ENCODE measurements at places on chromosomes 2 and 18.

DNA sequence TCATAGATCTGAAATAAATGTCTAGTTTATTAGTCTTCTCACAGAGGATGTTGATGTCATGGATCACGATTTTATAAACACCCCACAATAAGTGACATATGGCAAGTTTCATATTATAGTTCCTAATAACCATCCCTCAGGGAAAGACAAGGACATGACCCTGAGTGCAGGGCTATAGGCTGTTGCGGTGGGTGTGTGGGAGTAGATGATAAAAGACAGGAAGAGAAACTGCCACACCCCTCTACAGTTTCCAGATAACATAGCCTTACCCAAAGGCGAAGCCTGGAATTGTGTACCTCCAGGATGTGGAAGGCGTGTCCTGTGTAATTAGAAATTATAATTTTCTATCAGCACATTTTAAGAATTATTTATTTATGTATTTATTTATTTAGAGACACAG lies 2.4 kb upstream of the NEDD4L start:
- DNase-seq = no peak

- DNase-seq = peak; percentile 64
Observed at GRCh38 chr2:216491793-216492596, 6.6 kb upstream of the RPL37A start.

GRCh38 chr18:69894467-69894866 lies 53.2 kb downstream of the CD226 start:
- DNase-seq = no peak

DNA sequence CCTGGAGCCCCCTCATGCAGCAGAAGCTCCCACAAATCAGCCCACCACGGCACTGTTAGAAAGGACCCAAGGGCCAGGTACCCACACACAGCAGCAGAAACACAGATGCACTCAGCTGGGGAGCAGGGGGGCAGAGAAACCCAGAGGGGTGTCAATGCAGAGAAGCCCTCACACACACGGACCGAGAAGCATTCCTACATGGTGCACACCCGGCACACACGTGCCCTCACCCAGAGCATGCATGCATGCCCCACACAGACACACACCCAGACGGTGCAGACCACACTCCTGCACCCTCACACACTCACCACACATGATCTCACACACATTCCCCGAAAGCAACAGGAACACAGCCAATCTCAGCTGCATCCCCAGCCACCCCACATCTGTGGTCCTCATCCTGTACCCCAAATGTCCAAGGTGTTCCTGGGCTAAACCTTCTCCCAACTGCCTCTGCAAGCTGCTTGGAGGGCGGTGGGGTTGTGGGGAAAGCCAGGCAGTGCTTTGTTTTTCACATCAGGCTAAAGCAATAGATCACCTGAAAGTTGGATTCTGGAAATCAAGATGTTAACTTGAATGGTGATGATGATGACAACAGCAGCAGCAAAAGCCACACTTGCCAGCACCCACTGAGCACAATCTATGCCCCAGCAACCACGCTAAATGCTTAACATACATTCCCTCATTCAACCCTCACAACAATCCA lies 102.3 kb downstream of the ZFP36L2 start:
- peak; percentile 8 for DNase-seq

DNA sequence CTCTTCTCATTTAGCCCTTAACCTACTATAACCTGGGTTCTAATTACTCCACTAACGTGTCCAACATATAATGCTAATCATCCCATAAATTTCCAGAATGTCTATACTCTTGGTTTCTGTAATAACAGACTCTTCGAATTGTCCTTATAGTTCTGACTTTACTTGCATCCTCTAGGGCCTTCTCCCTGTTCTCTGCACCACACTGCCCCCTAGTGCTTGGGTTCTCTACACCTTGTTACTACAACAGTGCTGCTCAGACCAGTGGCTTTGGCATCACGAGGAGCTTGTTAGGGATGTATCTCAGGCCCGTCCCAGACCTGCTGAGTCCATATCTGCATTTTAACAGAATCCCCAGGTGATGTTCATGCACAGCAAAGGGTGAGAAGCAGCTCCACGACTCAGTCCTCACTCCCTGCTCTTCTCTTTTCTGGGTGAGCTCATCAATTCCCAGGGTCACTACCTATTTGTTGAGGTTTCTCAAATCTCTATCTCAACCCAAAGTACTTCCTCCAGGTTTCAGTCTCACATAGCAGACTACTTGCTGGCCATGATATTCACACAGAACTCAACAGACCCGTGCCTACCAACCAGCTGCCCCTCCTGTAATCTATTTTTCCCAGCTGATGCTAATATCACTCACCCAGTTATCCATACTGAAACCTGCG lies 14.5 kb upstream of the DDX1 start:
- peak; percentile 65 for DNase-seq

DNA sequence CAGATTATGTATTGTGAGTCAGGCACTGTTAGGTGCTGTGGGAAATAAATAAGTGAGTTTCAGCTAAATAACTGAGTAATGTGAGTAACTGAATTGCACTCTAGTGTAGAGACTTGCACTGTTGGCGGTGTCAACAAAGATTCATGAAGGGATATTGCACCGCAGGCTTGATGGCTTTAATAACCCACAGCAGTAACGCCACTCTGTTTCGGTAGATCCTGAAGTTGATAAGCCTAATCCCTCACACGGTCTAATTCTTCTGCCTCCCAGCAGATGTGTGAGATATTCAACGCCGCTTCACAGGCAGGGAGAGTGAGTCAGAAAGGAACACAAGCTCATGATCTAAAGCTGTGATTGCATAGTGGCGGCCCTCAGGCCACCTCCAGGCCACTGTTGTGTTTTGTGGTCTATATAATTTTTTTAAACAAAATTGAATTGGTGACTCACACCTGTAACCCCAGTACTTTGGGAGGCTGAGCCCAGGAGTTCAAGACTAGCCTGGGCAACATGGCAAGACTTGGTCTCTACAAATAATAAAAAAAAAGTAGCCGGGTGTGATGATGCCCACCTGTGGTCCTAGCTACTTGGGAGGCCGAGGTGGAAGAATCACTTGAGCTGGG lies 94.3 kb downstream of the LIPG start:
- no peak for DNase-seq

- no peak for DNase-seq
Observed at GRCh38 chr2:236169151-236169721, 1.1 kb upstream of the GBX2 start.

DNA sequence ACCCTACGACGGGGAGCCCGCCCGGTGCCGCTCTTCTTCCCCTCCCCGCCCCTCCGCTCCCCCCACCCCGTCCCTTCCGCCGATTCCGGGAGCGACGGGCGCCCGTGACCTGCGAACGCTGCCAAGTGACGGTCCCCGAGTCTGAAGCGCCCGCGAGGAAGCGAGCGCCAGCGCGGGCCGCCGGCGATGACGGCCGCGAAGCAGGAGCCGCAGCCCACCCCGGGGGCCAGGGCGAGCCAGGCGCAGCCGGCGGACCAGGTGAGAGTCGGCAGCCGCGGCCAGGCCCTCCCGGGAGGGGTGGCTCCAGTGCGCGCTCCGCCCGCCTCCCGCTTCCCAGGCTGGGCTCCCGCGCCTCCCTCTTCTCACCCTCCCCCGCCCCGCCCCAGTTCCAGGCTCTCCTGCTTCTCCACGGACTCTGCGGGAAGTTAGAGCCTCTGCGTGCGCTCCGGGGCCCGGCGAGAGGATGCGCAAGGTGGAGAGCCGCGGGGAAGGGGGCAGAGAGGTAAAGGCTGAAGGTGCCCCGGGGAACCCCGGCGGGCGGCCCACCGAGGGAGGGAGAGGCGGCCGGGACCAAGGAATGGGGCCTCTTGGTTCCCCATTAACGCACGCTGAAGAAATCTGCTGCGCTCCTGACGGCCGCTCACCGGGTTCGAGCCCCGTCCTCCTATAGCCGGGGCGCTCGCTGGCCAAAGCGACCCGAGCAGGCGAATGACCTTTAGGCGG lies 719.5 kb downstream of the DPP10 start:
- DNase-seq = no peak

DNA sequence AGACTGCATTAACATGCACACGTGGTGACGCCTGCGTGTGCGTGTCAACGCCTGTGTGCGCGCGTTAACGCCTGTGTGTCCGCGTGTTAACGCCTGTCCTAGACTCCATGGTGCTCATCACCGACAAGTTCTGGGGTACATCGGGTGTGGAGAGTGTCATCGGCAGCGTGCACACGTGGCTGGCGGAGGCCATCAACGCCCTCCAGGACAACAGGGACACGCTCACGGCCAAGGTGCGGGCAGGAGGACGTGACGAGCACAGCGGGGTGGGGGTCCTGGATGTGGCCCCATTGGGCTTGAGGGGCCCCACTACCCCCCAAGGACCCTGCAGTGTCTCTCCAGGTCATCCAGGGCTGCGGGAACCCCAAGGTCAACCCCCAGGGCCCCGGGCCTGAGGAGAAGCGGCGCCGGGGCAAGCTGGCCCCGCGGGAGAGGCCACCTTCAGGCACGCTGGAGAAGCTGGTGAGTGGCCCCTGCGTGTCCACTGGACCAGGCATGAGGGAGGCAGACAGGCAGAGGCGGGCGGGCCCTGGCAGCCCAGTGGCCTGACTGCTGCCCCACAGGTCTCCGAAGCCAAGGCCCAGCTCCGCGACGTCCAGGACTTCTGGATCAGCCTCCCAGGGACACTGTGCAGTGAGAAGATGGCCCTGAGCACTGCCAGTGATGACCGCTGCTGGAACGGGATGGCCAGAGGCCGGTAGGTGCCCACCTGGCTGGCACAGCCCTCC lies 29.2 kb downstream of the GPC1 start:
- no peak for DNase-seq

DNA sequence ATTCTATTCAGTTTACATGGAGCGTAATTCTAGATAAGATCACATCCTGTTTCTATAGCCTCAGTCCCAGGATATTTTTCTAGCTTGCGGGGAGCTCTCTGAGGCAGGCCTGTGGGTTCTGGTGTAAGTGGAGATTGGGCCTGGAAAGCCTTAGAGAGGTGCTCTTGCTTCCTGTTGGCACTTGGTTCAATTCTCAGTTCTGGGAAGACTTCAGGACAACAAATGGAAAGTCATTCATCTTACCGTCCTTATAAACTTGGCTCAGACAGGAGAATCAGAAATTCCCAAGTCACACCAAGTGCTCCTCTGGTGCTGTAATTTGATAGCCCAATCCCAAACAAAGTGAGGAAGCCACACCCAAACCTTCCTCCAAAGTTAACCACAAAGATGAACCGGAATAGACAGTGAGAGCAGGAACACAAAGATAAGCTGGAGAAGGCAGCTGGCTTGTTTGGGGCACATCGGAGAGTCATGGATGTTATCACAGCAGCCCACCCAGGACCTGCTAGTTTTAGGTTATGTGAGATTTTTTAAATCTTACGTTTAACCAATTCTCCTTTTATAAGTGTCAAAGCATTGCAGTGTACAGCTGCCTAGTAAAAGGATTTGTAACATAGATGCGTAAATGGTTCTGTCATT lies 144.3 kb upstream of the MAP3K20 start:
- no peak for DNase-seq

GRCh38 chr2:64537991-64538390 lies 13.9 kb downstream of the AFTPH start:
- no peak for DNase-seq
